ENCODE measurements at places on chromosomes 3 and 15.

DNA sequence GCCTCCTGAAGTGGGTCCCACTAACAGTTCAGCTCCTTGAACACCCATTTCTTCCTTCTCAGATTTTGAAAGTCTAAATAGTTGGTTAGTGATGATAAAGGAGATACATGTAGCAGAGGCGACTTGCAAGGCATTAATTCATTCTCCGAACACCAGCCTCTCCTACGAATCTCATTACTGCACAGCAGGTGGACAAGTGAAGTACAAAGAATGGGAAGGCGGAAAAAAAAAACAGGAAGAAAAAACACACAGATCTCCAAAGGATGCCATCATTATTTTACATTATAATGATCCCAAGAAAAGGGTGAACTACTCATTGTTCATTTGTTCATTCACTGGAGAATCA, 276.5 kb downstream of the MAGI1 start:
- no peak for DNase-seq

DNA sequence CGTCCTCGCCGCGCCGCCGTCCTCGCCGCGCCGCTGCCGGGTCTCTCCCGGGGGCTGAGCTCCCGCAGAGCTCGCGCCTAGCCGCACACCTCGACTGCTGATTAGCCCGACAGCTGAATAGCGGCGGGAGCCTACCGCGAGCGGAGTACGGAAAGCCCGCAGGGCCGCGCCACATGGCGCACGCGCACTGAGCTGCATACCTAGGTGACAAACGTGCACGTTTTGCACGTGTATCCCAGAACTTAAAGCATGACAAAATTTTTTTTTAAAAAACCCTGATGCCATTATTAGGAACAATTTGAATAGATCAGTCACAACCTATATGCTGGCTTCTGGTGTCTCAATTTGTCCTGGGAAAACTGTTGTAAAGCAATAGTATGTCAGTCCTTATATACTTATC, at the start of gene GOLGA8A:
GOLGA8A (minus strand) TSS at position 122 of the 400 bp plus-strand sequence. CDS start 48,117 bp downstream, outside the sequence.
- peak; percentile 83 for DNase-seq

- DNase-seq, result no peak
Observed at GRCh38 chr15:60259469-60259868, 138.3 kb downstream of the ANXA2 start.

DNA sequence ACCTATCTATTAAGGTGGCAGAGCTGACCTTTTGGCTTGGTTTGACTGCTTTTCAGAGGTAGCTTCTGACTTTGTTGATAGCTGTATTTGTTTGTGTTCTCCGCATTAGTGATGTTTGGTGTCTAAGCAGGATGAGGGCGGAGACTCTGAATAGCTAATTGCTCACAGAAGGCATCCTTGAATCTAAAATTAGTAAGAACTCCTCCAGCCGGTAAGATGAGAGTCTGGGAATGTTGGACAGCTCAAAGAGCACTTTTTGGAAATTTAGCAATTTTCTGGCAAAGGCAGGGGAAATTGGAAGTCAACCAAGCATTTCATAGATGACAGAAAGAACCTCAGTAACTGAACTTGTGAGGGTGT, 174.1 kb downstream of the KLHL25 start:
- no peak for DNase-seq

DNA sequence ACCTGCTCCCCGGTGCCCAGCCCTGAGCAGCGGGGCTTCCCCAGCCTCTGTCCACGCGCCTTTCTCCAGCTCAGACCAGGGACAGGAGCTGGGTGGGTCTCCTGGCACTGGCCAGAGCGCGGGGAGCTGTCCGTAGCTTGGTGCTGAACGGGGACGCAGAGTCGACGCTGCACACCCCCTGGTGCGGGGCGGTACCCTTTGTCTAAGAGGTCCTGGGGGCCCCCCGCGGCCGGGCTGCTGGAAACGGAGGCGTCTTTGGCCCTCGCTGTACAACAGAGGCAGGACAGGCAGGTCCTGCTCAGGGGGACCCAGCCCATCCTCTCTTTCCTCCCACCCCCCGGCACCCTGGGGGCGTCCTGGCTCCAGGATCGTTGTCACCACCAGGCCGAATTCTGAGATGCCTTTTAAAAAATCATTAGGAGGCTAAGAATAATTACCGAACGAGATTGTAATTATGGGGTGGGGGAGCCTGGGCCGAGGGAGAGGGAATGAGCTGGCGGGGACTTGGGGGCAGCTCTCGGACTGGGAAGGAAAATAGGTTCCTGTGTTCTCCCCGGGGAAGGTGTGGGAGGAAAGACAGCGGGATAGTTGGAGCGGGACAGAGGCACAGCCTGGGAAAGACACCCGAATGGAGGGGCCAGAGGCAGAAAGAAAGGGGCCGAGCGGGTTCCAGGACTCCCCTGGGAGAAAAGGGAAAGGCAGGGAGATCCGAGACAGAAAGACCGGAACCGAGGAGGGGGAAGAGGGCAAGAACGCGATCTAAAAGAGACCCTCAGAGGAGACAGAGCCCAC, 4.1 kb upstream of the SKOR1 start:
- no peak for DNase-seq

- DNase-seq, result no peak
Observed at GRCh38 chr3:190728574-190729246, 133.8 kb downstream of the GMNC start.

DNA sequence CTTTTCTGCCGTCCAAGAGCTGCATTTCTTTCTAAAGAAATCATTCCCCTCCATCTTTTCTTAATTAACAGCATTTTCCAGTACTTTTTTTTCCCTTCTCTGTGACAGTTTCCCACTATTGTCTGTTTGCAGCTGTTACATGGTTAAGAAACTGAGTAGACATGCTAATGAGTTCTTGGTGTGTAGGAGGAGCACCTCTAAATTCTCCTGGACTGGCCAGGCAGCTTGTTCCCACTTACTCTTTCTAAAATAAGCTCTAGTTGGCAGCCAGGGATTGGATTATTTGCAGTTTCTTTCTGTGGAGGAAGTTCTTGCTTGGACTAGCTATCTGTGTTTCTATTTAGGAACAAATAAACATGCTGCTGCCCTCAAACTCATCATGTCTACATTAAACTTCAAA, 235.1 kb upstream of the GAP43 start:
- DNase-seq, result no peak

GRCh38 chr3:45986303-45986982, 9.2 kb downstream of the FYCO1 start:
- DNase-seq, result no peak

Measured in activated T-cell treated with anti-CD3 and anti-CD28 coated beads for 4 hours (primary cell).